ENCODE measurements at places on chromosomes 5 and 9.

DNA sequence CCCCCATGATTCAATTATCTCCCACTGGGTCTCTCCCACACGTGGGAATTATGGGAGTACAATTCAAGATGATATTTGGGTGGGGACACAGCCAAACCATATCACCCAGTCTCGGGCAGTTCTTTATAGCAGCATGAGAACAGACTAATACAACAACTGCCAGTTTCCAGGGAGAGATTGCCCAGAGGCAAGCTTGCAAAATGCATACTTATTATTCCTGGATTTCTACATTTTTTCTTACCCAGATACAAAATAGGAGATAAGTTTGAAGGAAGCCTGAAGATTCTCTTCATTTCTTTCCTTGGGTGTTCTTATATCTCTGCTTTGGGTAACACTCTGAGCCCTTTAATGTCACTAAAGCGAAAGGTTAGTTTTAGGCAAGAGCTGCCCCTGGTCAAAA is 691.2 kb downstream of the TAF11L14 start:
- DNase-seq = no peak

DNA sequence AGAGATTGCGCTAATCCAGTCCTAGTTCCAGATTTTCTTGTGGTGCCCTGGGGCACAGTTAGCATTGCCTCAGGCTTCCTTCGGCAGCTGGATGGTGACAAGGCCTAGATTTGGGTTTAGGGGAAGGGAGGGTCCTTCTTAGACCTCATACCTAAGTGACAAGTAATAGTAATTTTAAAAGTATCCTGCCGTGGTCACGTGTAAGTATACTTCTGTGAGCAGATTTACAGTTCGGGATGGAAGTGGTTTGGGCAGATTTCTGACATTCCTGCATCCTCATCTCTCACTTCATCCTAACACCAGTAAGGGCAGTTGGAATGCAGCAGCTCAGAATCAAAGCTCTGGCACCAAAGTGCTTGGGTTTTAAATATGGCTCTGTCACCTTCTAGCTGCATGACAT is 71.6 kb downstream of the LRRC70 start:
- DNase-seq = no peak

DNA sequence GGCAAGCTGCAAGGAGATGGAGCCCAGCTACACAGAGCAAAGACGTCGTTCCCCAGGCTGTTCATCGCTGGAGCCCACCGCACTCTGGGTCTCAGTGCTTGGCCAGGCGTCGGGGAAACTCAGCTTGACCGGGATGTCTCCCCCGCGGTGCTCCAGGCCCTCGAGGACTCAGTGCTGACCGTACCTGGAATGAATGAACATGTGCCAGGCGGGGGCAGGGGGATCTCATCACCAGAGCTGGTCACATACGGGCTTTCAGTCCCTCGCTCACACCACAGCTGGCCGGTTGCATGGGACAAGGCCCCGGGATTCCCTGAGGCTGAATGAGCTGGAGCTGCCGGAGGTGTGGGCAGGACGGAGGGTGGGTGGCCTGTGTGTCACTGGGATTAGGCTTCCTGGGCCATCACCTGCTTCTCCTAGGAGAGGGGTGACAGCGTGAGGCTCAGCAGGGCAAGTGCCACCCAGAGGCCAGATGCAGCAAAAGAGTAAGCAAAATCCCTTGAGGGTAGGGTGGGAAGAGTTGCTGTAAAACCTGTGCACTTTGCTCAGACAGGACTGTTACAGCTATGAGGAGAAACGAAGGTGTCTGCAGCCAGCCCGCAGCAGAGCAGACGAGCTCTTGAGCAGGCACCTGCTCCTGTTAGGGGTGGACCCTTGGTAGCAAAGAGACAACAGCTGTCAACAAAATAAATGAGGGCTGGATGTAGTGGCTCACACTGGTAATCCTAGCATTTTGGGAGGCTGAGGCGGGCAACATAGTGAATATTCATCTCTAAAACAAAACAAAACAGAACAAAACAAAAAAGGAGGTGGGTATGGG is 70.7 kb upstream of the RAPGEF1 start:
- DNase-seq = no peak

DNA sequence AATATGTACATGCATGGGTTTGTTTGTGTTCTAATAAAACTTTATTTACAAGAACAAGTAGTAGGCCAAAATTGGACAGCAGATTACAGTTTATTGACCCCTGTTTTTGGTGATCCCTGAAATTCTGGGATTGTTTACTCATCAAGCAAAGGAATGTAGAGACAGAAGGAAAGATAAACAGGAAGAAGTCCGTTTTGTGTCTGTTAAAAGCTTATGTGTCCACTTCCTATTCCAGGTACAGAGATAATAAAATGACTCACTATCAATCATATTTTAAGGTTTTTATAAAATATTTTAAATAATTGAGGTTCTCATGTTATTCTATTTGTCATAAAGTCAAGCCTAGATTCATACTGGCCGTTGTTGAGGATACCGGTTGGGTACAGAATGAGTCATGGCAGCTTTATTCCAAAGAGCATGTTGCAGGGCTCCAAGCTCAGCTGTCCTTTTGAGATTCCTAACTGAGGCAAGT is 214.9 kb upstream of the DAB2 start:
- no peak for DNase-seq

DNA sequence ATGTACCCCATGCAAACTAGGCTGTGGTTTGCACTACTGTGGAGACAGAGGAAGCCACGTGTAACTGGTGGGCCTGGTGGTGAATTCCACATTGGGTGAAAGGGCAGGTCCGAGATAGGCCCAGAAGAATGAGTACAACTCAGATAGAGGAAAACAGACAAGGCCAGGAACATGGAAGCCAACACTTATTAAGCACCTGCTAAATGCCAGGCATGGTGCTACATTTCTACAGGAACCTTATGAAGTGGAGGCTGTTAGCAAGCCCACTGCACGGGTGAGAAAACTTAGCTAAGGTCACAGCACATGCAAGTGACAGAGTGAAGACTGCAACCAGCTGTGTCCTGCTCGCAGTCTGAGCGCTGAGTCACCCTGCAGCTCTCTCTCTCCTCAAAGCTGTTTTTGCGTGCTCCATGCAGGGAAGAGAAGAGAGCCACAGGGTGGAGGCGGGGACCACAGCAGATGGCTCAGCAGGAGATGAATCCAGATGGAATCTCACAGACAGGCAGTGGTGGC is 65.5 kb upstream of the SPTLC1 start:
- DNase-seq = no peak

DNA sequence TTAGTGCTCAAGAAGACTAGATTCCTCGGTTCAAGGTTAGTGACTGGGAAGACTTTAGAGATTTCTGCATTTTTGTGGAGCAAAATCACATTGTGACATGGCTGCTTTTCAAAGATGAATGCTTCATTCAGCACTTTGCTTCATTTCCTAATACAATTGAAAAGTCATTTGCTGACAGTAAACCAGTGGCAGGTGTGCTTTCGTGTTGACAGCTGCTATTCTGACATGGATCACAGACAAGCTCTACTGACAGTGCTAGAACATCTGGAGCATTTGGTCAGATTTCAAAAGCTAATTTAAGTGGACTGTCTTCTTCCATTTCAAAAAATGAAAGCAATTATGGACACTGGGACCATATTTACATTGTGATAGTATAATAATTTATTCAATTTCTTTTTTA is 1060.1 kb downstream of the PTPRD start:
- no peak for DNase-seq

DNA sequence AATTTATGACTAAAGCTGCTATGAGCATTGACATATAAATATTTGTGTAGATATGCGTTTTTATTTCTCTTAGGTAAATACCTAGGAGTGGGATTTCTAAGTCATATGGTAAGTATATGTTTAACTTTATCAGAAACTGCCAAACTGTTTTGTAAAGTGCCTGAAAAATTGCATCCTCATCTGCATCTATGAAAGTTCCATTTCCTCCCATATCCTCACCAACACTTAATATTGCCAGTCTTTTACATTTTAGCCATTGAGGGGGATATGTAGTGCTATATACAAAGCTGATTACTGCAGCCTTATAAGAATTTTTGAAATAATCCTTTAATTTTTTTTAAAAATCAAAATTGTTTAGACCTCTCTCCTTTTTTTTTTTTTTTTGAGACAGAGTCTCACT is 123.1 kb upstream of the SPRY4 start:
- DNase-seq = no peak

DNA sequence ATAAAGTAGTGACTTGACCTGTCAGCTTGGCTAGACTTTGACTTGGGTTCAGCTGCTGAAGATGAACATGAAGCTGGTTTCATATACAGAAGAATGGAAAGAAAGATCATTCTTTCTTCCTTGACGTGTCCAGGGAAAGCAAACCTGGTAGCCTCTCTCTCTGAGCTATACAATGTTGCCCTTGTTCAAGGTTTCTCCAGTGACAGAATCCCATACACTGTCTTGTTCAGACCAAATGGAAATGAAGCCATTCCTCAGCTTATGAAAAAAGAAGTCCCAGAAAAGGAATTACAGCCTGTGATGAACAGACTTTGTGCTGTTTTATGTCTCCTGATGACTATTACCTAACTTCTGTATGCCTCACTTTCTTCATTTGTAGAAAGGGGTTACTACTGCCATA is 349.8 kb upstream of the KLF4 start:
- no peak for DNase-seq

DNA sequence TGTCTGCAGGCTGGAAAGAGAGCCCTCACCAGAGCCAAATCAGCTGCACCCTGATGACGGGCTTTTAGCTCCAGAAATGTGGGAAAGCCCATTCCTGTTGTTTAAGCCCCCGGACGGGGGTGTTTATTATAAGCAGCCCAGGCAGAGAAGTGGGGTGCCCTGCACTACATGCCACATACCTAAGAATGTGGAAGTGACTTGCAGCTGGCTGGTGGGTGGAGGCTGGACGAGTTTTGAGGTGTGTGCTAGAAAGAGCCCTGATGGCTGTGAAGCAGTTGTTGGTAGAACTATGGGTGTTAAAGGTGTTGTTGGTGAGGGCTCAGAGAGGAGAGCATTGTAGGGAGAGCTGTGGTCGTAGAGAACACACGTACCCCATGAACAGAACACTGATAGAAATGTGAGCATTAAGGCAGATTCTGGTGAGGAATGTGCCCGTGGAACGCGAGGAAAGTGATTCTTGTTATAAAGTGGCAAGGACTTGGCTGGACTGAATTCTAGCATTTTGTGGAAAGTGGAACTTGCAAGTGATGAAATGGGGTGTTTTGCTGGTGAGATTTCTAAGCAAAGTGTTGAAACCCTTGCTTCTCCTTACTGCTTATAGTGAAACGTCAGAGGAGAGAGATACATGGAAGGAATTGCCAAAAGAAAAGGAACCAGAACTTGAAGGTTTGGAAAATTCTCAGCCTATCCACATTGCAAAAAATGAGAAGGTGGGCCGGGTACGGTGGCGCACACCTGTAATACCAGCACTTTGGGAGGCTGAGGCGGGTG is 38.9 kb downstream of the AHRR start:
- no peak for DNase-seq

DNA sequence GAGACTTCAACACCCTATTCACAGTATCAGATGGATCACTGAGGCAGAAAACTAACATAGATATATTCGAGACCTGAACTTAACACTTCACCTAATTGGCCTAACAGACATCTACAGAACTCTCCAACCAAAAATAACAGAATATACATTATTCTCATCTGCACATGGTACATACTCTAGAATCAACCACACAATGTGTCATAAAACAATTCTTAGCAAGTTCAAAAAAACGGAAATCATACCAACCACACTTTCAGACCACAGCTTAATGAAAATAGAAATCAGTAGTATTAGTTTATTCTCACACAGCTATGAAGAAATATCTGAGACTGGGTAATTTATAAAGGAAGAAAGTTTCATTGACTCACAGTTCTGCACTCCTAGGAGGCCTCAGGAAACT is 387.9 kb downstream of the DEPDC1B start:
- no peak for DNase-seq

DNA sequence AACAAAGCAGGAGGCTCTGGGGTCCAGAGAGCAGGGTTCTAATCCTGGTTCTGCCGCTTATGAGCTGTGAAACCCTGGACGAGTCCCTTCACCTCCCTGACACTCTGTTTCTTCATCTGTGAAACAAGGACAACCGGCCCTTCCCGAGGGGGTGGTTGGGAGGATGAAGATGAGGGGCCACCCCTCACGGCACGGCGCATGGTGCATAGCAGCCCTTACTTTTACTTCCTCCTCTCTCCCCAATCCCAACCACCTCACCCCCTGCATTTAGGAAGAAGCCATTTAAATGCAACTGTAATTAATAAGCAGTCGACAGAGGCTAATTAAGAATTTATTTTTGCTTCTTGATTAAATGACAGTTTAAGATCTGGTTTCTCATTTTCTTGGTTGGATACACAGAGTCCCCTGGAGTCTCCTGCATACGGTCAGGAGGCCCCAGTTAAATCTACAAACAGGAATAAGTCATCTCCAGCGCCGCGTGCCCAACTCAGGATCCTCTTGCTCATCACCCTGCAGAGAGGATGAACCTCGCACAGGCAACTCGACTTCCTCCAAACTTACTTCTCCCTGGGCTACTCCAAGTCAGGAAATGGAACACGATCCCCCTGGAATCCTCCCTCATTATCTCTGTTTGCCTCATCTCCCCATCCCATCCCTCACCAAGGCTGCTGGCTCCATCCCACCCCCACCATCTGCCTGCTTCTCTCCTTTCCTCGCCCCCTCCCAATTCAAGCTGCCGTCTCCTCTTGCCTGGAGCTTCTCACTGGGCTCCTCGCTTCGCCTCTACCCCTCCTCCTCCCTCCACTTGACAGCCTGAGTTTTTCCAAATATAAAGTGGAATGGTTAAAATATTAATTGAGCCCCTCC is 95.9 kb downstream of the HRH2 start:
- no peak for DNase-seq

GRCh38 chr5:27516437-27516836 is 478.1 kb upstream of the CDH9 start:
- no peak for DNase-seq

DNA sequence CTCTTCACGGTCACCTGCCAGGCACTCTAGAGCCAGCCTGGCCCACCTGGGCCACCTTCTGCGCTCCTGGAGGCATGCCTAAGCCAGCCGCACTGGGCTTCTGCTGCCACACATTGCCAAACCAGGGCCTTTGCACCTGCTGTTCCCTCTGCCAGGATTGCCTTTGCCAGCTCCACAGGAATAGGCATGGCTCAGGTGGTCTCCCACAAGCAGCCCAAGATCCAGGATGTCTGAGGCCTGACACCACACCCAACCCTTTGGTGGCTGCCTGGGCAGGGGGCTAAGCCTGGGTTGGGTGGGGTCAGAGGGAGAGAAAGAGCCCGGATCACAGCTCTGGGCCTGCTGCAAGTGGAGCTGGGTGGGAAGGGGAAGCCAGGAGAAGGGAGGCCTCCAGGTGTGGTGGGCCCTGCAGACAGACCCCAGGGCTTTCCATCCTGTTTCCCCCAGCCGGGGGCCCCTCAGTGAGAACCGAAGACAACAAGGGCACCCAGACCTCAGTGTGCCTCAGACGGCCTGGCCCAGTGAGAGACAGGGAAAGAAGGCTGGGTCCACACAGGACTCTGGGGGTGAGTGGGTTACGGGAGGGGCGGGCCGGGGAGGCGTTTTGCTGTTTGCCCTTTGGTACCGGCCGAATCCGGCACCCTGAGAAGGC is 672 bp upstream of the SUSD3 start:
- no peak for DNase-seq

All from NCI-H1092 (cell line).